ENCODE measurements at places on chromosomes 4 and X.

DNA sequence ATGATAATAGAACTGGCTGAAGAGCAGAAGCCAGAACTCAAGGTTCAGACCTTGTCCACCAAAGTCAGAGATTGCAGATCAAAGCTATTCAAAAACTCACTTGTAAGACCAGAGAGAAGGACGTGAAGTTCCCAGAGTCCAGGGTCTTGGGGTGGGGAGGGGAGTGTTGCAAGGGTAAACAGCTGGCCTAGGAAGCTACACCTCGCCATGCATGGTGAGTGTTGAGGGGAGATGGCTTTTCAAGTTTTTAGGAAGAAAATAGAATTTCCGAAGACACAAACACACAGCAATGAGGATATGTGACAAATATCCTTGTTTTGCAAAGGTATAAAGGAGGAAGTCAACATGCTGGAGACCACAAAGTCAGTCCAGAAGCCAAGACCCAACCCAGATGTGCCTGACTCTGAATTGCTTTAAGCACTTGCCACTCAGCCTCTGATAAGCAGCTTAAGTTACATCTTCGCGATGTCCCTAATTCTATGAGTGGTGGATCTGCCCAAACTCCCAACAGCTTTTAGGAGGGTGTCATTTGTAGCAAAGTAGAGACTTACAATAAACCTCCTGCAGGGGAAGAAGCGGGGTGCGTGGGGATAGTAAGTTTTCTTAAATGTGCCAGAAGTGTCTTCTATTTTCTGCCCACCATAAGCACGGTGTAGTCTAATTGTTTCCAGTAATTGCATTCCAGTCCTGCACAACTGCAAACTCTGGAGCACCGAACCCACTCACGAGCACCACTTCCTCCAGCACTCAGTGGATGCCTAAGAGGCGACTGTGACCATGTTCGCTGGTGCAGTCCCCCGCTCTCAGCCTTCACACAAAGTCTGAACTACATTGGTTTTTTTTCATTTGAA, 26.5 kb downstream of the HAND2 start:
- DNase-seq = no peak

GRCh38 chrX:10173331-10173900, 16.6 kb downstream of the CLCN4 start:
- DNase-seq = no peak

GRCh38 chrX:70979136-70979762, 48.4 kb upstream of the SLC7A3 start:
- DNase-seq = no peak

DNA sequence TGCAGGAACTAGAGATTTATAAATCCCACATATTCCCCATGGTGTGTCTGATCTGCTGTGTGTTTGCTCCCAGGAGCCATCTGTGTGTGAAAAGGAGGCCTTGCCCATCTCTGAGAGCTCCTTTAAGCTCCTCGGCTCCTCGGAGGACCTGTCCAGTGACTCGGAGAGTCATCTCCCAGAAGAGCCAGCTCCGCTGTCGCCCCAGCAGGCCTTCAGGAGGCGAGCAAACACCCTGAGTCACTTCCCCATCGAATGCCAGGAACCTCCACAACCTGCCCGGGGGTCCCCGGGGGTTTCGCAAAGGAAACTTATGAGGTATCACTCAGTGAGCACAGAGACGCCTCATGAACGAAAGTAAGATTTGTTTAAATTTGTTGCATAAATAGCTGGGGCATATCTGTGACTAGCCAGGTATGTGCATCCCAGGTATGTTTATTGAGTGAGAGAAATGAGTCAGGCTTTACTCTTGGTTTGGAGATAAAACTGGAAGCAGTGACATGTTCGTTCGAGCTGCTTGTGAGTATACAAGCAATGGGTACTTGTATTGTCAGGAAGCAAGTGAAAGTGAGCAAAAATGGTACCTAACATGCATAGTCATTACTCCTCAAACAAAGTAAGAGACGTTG, 89.5 kb downstream of the PTTG2 start:
- no peak for DNase-seq

- no peak for DNase-seq
These were observed 536.8 kb upstream of the GALNT7 start for GRCh38 chr4:172631832-172632231.

DNA sequence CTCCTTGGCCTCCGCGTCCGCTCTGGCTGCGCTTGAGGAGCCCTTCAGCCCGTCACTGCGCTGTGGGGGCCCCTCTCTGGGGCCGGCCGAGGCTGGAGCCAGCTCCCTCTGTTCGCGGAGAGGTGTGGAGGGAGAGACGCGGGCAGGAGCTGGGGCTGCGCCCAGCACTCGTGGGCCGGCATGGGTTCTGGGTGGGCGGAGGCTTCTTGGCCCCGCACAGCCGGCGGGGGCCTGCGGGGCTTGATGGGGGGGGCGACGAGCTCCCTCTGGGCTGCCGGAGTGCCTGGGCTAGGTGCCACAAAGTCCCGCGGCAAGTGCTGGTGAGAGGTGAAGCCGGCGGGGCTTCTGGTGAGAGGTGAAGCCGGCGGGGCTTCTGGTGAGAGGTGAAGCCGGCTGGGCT, 61.9 kb downstream of the ANKRD50 start:
- DNase-seq = no peak

DNA sequence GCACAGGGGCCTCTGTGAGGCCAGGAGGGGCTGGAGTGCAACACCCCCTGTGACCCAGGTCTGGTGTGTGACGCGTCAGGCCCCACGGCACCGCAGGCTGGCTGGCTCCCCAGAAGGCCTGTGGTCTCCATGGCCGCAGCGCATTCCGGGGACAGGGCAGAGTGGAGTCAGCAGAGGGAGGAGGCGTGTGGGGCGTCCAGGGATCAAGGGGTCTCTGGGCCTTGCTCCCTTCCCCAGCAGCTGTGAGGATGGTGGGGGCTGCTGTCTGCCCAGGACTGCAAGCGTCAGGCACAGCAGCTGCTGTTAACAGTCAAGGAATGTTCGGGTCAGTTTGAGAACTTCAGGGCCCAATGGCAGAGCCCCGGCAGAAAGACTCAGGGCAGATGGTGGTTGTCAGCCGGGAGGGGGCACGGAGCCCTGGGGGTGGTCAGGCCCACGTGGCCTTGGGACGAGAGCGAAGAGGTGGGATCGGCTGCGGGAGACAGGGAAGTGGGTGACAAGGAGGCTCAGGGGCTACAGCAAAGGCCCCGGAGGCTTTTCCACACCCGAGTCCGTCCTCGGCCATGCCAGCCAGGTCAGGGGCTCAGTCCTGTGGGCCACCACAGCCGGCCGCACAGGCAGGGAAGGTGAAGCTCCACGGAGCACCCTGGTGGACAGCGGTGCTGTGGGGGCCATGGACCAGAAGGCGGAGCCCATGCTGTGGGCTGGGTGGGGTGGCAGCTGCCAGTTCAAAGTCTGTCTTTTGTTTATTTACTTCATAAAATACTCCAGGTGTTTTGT, 18.3 kb downstream of the PCGF3 start:
- DNase-seq = no peak

- no peak for DNase-seq
These were observed 1421.9 kb downstream of the PCDH7 start for GRCh38 chr4:32142075-32142474.

GRCh38 chrX:106912864-106913263, 7.3 kb upstream of the CLDN2 start:
- no peak for DNase-seq

DNA sequence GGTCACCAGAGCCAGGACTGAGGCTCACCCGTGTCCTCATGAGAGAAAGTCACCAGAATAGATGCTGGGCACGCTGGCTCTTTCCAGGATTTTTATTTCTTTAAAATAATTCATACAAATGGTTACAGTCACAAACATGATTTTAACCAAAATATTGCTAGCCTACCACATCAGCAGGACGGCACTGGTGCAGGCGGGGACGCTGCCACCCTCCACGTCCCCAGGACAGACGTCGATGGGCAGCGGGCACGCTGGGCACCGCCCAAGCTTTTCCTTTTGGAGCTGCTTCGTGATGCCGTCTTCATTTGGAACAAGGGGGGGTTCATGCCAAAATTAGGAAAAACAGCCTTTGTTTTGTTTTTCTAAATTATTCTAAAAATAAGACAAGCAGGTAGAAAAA, 37.6 kb downstream of the CTBP1 start:
- DNase-seq = no peak

GRCh38 chr4:185013417-185014125, 4.7 kb upstream of the HELT start:
- DNase-seq = no peak

DNA sequence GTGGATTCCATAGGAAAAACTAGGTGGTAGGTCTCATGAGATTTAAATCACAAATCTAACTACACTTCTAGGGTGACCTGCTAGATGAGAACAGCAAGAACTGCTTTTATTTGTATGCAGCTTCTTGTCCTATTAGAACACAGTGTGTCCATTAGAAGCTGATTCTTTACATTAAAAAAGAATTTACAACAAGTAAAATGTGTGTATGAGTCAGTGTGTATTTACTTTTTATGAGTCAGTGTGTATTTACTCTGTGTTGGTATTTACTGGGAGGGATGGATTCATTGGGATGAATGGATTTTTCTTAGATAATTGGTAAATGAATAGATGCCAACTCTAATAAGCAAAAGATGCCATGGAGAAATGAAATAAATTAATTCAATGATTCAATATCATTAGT, 40.6 kb upstream of the XPNPEP2 start:
- DNase-seq = no peak
